ENCODE measurements at places on chromosomes 16 and 17.
A peak's percentile ranks its signal among the peaks of the same experiment; 100 is the strongest.

DNA sequence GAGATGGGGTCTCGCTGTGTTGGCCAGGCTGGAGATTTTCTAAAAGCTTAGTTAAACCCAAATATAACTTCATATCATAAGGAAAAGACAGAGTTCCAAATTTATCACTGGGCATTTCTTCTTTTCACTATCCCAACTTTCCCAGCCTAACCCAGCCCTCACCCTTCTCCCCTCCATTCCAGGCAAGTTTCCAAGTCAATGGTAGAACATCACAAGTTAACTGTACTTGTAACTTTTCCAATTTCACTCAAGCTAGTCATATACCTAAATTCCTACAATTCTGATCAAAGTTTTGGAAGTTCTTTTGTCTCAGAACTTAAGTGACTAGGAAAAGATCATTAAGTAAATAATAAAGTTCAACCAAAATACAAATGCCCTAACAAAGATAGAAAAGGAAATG, 61.2 kb downstream of the USP32 start:
- no peak for DNase-seq

DNA sequence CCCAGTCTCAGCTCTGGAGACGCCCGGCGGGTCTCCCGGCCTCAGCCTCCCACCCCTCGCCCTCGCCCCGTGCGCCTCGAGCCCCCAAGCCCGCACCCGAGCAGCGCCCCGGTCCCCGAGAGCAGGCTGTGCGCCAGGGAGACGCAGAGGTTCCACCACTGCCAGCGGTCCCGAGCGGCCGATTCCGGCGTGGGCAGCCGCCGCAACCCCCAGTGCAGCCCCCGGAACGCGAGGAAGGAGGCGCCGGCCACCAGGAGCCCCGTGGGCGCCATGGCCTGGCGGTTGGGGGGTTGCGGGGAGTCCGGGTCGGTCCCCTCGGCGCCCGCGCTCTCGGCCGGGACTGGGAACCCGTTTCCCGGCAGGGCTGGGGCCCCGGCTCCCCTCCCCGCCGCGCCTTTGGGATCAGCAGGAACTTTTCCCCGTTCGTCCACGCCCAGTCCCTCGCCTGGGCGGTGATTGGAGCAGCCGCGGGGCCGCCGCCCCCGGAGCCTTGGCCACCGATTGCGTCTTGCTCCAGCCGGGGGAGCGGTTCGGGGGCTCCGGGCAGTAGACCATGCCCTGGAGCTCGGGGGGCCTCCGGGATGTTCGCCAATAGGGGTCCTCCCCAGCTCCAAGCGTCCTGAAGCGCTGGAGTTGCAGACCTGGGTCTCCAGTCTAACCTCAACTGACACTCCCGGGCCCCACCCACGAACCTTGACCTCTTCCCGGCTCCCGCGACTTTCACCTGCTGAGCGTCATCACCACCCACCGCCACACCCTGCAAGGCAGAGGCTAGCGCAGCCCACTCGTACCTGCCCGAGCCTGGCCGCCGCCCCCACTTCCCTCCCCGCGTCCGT, at the start of gene TLCD2:
Gene TLCD2 (minus strand): TSS at position 407 of the 836 bp plus-strand sequence. CDS start 135 bp downstream, at position 272.
- DNase-seq: peak; percentile 71

DNA sequence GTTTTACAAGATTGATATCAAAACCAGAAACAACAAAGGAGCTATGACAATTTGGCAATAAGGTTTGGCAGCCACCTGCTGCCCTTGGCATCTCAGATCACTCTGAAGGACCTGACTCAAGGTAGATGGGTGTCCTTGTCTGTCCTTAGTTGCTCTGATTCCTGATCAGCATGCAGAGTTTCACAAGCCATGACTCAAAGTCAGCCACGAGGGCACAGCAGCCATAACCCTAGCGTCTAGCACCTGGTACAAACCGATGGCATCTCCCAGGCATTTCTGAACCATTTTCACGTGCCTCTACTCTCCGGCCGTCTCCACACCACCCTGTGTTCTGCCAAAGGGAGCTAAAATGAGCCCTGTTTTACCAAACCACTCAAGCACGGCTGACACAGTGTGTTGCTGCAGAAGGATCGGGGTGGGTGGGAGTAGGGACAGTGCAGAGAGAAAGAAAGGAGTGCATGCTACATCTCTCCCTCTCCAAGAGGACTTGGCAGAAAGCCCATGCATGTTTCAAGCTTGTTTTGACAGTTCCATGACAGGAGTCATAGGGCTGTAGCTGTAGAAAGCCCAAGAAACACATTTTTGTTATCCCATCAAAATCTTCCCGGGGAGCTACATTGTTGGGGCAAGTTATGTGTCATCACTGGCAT, 297.3 kb downstream of the ABCC12 start:
- no peak for DNase-seq

DNA sequence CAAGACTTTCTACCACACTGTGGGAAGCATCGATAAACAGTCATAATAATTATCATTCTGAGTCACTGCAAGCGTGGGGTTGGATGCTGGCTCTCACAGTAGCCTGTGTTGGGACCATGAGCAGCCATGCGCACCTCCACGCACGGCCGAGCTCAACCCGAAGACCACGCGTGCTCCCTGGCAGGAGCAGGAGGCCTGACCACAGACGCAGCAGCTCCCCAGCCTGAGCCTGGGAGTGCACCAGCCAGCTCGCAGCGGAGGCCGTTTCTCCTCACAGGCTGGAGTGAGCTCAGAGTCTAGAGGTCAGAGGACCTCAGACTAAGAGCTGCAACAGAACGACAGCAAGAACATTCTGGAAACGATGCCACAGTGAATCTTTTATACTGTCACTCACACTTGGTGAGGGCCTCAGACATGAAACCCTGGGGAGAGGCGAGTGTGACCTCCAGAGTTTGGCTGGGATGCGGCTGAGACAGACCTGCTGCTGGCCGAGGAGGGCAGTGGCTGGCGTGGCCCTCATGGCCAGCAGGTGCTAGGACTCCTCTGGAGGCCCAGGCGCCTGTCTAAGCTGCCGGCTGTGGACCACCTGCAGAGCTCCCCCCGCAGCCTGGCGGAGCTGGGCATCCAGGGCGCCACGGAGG, 6.0 kb downstream of the NDUFAF8 start:
- DNase-seq: no peak

- peak; percentile 42 for DNase-seq
These were observed 550 bp downstream of the EIF4A3 start for GRCh38 chr17:80146121-80147034.

DNA sequence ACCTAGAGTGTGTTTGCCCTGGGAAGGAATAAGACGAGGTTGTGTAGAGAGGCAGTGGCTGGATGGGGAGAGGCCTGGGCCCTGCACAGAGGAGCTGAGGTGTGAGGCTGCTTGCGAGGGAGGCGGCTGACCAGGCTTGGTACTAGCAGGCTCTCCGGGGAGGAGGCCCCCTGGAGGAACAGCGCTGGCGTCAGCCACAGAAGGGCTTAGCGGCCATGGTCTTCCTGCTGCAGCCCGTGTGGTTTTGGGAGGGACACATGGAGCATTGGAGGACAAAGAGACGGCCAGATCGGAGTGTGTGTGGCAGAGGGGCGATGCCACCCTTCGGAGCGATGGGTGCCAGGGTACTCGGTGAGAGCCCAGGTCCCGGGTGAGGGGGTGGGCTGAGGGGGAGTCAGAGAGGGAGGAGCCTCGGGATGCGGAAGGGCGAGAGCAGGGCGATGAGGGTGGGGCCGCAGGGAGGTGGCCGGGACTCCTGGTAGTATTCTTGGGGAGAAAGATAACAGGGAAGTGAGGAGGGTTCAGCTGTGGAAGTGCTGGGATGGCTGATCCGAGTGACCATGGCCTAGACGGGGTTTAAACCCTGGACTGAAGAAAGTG, 8.3 kb downstream of the BANP start:
- DNase-seq: no peak

DNA sequence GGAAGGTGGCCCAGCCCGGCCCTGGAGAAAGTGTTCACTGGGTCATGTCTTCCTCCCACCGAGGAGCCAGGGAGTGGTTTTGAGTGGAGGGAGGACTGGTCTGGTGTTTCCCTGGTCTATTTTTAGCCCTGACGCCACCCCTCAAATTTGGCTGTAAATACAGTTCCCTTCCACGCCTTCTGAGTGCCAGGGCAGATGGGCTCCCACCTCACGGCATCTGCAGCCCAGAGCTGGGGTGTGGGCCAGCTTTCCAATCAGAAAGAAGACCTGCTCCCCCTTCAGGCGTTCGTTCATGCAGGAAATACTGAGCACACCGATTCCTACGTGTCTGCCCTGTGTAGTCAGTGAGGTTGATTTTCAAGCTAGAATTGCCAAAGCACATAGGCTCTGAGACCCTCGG, 53.7 kb downstream of the SNX20 start:
- DNase-seq: peak; percentile 71

- DNase-seq: peak; percentile 87
These were observed 1.2 kb upstream of the HEXIM1 start for GRCh38 chr17:45146890-45147580.

- no peak for DNase-seq
These were observed 478.8 kb downstream of the NPIPA7 start for GRCh38 chr16:16857603-16858283.

DNA sequence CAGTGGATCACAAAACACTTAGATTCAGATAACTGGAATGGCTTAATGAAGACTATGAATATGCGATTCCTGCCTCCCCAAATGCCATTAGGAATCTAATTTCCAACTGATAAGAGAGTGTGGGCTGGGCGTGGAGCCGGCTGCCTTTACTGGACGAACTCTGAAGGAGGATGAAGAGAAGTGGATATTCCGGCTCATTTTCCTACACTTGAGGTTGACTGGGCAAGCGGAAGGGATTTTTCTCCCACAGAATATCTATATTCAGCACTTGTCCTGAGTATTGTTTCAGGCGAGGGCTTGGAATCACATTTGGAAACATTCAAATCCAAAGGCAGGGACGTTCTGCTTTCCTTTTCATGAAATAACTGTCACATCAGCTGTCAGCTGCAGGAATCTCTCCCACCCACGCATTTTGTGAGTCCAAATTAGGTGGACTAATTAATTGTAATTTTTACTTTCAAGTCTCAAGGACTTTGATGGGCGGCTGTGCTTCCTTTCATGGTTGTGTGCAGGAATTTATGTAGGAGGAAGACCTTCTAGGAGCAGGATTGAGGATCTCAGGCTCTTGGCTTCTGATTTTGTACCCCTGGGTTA, 138.5 kb downstream of the PITPNC1 start:
- DNase-seq: no peak

GRCh38 chr16:74304164-74304834, 7.7 kb downstream of the PSMD7 start:
- DNase-seq: no peak

DNA sequence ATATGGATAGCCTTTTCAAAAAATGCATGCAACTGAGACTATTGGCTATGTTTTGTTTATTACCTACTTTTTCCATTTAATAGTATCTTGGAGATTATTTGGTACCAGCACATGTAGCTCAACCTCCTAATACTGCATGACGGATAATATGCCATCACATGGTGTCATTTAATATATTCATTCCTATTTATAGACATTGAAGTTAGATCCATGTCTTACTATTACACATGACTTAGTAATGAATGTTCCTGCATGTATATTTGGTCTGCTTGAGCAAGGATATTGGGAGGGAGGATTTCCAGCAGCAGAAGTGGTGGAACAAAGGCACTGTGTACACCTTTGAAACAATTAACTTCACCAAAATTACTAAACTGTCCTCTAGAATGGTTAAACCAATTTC, 561.3 kb downstream of the WWOX start:
- no peak for DNase-seq

- no peak for DNase-seq
These were observed 247.2 kb downstream of the XYLT1 start for GRCh38 chr16:17223576-17223975.

GRCh38 chr17:36086791-36087190, 3.2 kb downstream of the CCL3 start:
- DNase-seq: no peak

DNA sequence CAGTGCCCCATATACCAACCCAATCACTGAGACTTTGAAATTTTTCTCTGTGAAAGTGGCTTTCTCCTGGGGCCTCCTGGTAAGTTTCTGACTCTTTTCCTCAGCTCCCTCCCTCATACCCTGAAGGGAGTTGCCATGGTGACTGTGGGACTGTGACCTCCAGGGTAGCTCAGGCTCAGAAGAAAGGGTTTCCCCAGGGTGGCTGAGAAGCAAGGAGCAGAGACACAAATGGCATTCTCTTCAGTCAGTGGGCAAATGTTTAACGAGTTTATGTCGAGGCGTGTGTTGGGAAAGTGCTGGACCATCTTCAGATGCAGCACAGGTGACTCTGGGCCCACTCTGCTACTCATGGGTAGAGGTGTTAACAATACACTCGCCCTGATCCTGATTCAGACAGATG, 46.8 kb downstream of the MRPS23 start:
- no peak for DNase-seq

- peak; percentile 70 for DNase-seq
These were observed 54.6 kb upstream of the TBX2 start for GRCh38 chr17:61345061-61345460.

- no peak for DNase-seq
These were observed 4.1 kb upstream of the TMEM11 start for GRCh38 chr17:21218101-21218500.

GRCh38 chr17:19533036-19533717, 477 bp upstream of the SLC47A1 start:
- no peak for DNase-seq

DNA sequence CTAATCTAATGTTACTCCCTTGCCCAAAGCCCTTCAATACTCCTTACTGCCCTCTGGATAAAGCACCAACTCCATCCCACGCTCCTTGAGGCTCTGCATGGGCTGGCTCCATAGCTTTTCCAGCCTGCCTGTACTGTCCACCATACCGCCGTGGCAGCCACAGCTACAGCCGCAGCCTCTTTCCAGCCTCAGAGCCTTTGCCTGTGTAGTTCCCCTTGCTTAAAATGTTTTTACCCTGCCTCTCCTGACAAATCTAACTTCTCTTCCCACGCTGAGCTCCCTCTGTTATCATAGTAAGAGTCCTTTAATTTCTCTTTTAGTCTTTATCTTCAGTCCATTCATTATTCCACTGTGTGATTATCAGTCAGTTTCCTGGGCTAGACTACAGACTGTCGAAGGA, 22.0 kb downstream of the TEX14 start:
- no peak for DNase-seq

GRCh38 chr16:26930786-26931581, 135.7 kb upstream of the C16orf82 start:
- no peak for DNase-seq

GRCh38 chr16:49910541-49911071, 54.7 kb upstream of the ZNF423 start:
- no peak for DNase-seq

DNA sequence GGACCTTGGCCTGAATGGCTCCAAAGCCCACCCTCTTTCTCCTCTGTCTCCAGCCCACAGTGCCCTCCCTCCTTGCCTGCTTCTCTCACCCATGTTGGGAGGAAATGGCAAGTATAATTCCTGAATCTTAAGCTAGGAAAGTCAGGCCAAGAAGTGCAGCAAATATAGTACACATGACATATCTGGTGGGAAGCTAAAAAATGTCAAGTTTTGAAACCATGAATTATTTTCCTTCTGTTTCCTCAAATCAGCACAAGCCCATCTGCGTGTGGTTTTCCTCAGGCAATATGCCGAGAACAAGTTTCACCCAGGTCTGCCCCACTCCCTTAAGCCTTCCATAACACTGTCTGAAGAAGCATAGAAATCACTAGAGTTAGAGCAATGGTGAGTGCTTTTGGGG, 502.8 kb upstream of the CDH11 start:
- no peak for DNase-seq

Data from lung (tissue), 17 donors.